ENCODE measurements at places on chromosomes 6 and 20.

- no peak for DNase-seq
Measured at GRCh38 chr20:54017846-54018245, 52.5 kb downstream of the BCAS1 start.

DNA sequence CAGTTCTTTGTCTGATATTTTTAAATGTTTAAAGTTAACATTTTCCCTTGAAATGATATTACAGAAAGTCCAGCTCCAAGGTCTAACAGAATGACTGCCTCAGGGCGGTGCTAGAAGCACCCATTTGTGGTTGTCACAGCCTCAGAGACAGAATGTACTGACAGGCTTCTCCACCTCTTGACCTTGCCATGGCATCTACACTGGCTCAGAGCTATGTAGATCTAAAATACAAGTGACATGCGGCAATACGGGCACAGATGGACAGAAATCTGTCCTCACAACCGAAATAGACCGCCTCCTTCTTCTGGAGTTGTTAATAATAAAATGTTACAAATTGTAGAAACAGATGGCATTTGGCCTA is 167.2 kb upstream of the THEMIS start:
- peak; percentile 35 for DNase-seq

DNA sequence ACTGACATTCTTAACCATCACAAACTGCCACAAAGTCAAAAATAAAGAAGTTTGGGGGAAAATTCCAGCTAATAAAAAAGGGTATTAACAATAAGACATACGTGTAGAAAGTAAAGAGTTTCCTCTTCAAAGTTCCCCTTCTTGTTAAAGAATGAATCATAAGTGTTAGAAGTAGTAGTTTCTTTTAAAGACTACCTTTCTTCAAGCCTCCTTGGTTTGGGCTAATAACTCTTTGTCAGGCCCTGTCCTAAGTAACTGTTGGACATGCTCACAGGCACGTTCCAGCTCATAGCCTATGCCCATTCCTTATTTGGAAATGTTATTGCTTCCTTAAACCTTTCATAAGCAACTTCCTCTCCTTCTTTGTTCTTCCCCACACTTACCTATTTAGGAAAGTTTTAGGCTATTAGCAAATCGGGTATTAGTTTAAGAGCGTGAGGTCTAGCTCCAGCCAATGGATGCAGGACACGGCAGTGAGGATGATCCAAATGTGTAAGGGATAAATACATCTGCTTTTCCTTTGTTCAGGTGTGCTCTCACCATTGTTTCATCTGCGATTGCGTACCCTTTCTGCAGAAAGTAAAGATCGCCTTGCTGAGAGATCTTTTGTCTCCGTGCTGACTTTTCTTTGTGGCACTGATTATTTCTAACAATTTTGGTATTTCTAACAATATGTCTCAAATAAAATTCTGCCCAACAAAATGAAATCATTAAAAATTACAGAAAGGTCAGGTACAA is 64.9 kb downstream of the CHD6 start:
- DNase-seq = no peak

DNA sequence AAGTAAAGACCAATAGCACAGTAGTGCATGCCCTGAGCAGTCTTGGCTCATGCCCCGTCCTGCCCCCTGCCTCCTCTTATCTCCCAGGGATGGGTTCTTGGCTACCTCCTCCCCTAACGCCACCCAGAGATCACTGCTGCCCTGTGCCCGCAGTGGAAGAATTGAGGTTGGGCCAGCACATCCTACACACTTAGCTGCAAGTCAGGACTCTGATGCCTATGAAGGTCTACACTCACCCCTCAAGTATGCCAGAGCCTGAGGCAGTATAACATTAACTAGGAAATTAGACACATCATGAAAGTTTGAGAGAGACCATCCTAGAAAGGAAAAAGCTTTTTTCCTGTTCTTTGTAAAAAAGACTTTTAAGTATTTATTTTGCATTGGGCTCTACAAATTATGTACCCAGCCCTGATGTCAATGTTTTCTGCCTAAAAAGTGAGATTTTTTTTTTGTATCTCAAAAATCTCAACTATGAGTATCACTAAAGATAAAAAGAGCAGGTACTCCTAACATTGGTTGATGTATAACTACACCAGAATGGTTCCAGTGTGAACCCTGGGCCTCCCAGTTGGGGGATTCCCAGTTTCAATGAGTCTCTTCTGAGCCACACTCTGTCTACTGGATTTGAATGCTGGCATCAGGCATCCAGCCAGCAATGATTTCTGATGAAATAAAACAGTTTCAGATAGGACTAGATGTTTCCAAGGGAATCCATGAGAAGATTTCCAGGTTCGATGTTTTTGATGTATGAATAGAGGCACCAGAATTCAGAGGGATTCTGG is 115.4 kb downstream of the ISM1 start:
- DNase-seq = no peak

GRCh38 chr20:28562510-28562898 is 2695.0 kb upstream of the DEFB115 start:
- no peak for DNase-seq

DNA sequence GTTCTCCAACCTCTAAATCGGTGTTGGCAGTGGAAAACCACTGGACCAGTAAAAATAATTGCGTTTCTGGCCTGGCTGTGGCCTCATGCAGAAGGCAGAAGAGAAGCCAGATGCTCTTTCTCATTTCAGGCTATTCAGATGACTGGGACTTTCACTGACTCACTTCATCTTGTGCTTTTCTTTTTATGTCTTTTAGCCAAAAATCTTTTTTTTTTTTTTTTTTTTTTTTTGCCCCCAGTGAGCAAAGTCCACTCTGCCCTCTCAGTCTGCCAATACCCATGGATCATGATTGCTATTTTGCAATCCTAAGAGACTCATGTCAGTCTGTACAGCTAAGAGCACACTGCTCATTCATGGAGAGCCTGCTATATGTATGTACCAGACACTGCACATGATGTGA is 962.5 kb downstream of the KIF16B start:
- no peak for DNase-seq

DNA sequence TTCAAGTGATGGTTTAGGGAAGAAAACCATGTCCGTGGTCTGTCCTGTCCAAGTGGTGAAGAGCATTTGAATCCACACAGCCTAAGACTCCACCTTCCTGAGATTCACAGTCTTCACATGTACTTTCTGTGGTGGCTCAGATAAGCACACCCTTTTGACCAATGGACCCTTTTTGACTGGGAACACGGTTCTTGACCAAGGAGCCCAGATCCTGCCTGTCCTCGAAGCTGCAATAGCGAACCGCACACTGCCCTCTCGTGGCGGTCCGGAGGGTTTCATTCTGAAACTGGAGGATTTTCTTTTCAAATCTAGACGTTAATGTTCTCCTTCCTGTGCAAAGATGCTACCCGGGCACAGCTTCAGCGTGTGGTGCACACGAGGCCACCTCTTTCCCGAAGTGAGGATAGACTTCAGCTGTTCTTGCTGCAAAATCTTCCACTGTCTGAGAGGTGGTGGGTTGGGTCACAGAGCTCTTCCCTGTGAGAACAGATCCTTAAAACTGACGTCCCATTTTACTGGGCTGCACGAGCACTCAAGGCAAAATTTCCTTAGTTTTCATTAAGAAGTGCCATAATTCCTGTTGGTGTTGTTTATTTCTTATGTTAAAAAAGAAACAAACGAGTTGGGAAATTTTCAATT is 90.5 kb downstream of the SYNJ2 start:
- DNase-seq = peak; percentile 82

- no peak for DNase-seq
Measured at GRCh38 chr6:11805259-11806053, 26.9 kb upstream of the ADTRP start.

DNA sequence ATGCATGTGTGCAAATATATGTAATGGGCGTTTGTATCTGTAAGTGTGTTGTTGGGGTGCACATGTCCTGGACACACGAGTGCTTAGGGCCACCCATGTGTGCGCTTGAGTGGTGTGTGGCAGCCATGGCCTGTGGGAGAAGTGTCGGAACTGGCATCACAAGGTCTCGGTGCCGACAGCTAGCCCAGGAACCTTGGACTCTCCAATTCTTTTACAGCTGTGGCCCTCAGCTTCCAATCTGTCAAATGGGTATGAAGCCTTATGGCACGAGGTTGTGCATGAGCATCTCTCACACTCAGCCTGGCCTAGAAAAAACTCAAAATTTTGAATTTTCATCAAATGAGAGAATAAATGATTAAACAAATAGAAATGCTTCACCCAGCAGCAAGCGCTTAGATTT is 42.0 kb downstream of the SPDEF start:
- no peak for DNase-seq

DNA sequence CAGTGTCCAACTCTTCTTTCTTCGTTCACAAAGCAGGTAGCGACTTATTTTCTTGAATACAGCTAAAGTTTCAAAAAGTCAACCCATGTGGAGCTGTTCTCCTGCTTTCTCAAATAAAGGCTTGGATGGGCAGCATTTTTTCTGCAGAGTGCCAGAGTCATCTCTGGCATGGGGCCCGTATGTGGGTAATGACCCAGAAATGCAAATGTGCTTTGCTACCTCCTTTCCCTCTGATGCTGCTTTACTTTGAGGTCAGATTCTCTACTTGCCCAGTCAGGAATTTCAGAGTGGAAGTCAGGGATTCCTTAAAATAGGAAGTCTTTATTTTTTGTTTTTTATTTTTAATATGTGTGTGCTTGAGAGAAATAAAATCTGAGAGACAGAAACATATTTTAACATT is 4.9 kb downstream of the NKAIN2 start:
- DNase-seq = peak; percentile 91

Data from cerebellar cortex (tissue), 1 donor.